ENCODE measurements at places on chromosomes 2 and 18. TPM values are rescaled to one million over a fixed set of nuclear protein-coding genes. Genes with fewer than 3 reads are reported as not detected.

Gene ATP5MC3
- total RNA-seq = 403 TPM

Gene FOXD4L1
- 0.72 TPM for total RNA-seq

GRCh38 chr18:29711932-29712331 is 1330.6 kb downstream of the DSC3 start:
- no peak for DNase-seq

- no peak for DNase-seq
Measured at GRCh38 chr2:218010984-218011652, 8.3 kb upstream of the TNS1 start.

Gene UPP2
- not detected for total RNA-seq

GRCh38 chr18:10051877-10052631 is 138.2 kb downstream of the VAPA start:
- DNase-seq = no peak

Gene THSD7B
- total RNA-seq = not detected

GRCh38 chr2:106566050-106566449 is 78.9 kb downstream of the CD8B2 start:
- no peak for DNase-seq

Gene UGT1A5
- not detected for total RNA-seq

Gene SATB2
- 1.7 TPM for total RNA-seq

Gene IL1A
- total RNA-seq = 0.15 TPM

GRCh38 chr2:142100970-142101369 is 29.8 kb downstream of the LRP1B start:
- no peak for DNase-seq

- peak; percentile 56 for DNase-seq
Measured at GRCh38 chr2:144522897-144523595, 3.1 kb upstream of the ZEB2 start.

Gene CCDC68
- not detected for total RNA-seq

DNA sequence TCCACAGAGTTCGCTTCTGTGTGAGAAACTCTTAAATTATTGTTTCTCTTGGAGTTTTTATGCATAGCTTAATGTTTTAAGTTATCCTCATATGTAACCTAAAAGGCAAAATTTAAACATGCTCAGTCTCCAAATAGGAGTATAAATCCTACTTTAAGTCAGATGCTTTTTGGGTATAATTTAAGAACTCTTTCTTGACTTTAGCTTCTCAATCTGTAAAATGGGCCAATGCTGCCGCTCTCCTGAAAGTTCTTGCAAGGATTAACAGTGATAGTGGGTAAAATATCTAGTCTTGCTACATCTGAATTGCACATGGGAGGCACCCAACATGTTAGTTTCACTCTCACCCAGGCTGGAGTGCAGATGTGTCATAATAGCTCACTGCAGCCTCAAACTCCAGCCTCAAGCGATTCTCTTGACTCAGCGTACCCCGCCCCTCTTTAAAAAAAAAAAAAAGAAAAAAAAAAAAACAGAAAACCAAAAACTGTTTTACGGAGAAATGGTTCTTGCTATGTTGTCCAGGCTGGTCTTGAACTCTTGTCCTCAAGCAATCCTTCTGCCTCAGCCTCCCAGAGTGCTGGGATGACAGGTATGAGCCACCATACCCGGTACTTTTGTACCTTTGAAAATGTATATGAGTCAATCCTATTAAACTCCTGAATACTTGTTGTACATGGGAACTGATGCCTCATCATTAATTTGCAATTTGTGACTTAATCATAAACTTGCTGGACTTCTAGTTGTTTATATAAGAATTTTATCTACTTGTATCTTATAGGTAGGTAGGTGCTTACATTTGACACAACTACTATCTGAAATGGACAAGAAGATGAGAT is 1.8 kb downstream of the FBXO48 start:
- no peak for DNase-seq

Gene LINC00305
- 5.1 TPM for total RNA-seq

- DNase-seq = no peak
Measured at GRCh38 chr2:43312755-43313641, 86.6 kb upstream of the ZFP36L2 start.

DNA sequence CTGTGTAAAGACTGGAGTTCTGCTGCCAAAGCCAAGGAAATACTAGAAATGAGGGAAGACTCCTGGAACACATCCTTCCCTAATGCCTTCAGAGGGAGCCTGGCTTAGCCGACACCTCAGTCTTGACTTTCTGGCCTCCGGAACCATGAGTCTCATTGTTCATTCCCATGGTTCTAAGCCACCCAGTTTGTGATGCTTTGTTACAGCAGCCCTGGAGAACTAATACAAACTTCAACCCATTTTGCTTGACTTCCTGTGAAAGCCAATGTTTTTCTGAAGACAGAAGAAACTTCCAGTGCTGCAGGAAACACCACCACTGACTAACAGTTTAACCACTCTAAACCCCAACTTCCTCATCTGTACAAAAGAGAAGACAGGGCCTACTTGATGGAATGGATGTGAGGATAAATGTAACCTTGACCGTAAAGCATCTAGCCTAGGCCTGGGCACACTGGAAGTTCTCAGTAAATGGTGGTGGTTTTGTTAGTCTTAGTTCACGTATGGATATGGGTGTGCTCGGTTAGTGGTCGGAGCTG is 85.9 kb upstream of the RFX8 start:
- no peak for DNase-seq

DNA sequence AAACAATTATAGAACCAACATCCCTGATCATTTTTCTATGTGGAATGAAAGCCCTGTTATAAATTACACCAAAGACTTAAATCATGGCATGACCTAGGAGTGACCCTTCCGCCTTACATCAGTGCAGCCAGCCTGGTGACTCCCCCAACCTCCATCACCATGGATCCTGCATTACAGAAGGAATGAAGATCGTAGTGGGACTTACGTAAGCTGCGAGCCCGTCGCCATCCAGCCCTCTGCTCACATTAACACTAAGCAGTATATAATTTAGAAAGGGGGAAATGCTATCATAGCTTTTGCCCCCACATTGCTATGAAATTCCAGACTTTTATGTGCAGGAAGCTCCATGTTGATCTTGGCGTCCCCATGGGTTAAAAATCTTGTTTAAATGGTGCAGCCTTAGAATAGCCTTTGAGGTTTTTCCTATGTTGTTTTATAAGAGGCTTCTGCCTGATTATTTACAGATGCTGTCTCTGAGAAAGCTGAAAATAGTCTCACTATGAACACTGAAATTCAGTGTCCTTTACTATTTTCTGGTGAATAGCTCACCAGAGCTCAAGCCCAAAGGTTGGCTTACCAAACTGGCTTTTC is 76.3 kb downstream of the COLEC12 start:
- DNase-seq = no peak

DNA sequence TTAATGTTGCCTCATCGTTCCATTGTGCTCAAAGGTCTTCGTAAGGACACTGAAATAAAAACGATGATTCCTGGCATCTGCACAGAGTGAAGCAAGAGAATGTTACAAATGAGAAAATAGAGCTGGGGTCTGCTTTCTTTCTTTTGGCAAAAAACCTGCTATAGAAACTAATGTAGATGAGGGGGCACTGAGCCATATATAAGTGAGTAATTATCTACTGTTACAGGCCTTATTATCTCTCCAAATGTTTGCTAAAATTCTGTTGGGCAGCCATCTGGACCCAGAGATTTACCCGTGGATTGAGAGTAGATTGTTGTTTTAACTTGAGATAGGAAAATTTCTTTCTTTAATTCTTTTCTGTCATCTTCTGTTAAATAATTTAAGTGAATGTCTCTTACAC is 472.5 kb upstream of the PIK3C3 start:
- no peak for DNase-seq

DNA sequence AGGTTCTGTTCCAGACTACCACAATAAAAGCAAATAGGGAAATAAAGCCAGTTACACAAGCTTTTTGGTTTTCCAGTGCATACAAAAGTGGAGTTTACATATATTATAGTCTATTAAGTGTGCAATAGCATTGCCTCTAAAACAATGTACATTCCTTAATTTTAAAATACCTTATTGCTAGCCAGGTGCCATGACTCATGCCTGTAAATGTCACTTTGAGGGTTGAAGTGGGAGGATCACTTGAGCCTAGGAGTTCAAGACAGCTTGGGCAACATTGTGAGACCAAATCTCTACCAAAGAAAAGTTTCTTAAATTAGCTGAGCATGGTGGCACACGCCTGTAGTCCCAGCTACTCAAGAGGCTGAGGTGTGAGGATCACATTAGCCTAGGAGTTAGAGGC is 52.9 kb upstream of the IMP4 start:
- no peak for DNase-seq

GRCh38 chr2:111250448-111251030 is 129.8 kb downstream of the BCL2L11 start:
- DNase-seq = no peak

Gene CYP26B1
- total RNA-seq = not detected

GRCh38 chr2:28411956-28412609 is 19.4 kb downstream of the FOSL2 start:
- no peak for DNase-seq

Gene TPGS2
- total RNA-seq = 116 TPM

DNA sequence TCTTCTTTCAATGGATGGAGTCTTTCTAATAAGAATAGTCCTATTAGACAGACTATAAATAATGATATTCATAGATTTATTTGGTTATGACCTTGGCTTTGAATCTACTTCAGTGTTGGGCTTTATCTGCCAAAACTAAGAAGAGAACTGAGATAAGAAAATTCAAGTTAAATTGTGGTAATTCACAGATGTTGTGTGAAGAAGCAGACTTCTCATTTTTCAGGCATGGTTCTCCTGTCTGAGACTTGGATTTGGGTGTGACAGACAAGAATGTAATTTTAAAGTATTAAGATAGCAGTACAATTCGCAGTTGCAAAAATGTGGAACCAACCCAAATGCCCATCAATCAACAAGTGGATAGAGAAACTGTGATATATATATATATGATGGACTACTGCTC is 124.7 kb downstream of the QPCT start:
- DNase-seq = no peak

Gene DSG1
- 16.2 TPM for total RNA-seq

DNA sequence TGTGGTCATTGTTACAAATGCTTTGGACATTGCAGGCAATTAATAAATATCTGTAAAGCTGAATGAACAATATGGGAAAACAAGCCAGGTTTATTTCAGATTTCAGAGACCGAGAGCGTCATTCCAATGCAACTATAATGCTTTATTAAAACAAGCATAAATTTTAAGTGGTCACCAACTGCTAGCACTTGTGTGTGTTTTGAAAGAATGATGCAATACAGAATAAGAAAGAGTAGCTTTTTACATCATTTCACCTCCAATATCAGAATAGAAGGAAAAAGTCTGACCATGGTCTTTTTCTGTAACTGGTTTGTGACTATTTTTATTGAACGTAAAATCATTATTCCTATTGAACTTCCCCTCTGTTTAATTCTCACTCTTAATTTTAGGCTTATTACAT is 7.6 kb downstream of the CTAGE1 start:
- DNase-seq = no peak

DNA sequence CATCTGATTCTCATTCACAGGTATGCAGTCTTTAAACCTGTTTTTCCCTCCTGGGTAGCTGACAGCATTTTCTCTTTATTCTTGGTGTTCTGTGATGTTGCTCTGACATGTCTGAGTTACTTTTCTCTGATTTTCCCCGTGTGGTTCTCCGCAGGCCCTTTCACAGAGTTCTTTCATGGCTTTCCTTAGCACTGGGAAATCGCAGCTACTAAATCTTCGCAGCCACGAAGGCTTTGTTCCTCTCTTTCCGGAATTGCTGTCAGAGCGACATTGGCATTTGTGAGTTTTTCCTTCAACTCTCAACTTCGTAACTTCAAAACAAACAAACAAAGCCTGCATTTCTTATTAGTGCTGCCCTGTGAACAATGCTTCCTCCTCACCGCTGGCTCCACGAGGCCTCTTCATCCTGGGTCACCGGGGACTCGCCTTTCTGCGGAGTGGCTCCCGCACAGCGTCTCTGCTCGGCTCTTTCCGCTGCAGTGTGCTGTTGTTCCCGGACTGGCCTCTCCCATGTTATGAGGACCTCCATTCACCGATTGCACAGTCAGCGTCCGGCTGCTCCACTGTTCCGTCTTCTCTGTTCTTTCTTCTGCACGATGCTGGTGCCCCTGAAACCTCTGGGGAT is 16.1 kb downstream of the COLEC11 start:
- no peak for DNase-seq

DNA sequence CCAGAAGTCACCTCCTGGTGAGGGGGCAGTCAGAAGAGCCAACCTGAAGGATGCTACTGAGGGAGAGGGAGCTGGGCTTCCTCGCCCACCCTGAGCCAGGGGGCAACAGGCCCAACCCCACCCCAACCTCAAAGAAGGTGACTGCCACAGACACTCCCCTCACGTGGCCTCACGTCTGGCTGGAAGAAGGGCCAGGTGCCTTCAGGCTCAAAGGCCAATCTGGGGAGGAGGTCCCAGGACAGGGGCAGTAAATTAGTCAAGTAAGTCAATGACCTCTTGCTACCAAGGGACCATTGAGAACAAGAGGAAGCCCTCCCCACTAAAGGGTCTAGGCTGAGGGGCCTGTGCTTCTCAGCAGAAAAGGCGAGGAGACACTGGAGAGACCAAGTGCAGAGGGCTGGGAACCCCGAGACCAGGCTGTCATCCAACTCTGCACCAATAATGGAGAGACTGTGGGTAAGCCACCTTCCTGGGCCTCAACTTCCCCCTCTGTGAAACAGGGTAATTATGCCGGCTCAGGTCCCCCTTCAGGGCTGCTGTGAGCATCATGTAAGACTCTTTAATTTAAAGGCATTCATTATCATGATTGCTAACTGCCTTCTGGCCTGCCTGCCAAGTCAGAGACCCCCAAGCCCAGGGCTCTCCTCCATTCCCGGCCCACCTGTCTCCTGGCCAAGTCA is 20.2 kb upstream of the TNS1 start:
- DNase-seq = no peak

Gene ASB18
- not detected for total RNA-seq

Gene RFTN2
- not detected for total RNA-seq

DNA sequence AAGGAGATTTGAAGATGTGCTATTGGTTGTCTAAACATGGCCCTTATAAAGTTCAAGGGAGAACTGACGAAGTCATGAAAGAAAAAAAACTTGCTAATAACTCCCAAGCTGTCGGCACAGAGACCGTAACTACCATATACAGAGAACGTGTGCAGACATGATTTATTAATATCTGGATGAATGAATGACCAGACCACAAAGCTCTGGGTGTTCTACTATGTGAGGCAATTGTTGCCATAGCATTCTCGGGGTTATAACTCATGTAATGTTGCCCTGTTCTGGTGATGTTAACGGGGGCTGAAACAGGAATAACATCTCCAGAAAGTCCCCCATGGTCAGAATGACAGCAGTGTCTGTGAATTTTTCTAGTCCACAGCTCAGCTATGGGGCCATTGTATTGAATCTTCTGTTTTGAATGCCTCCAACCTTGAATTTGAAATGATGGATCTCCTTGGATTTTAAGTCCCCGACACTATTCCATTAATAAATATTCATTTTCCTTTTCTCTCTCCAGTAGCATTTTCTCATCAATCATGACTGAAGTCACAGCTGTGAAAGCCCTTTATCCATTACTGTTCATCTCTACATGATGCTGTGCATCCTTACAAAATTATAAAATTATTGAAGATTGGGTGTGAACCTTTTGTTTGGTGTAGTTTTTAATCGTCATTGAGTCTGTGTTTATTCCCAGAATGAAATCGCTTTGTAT is 483.4 kb upstream of the KLHL29 start:
- no peak for DNase-seq

Gene CFC1B
- not detected for total RNA-seq

Gene CHRND
- not detected for total RNA-seq

Measured in Karpas-422 (cell line).